ENCODE measurements at places on chromosomes 4 and X.

- no peak for DNase-seq
Observed at GRCh38 chrX:10501611-10502010, 118.8 kb downstream of the MID1 start.

GRCh38 chr4:76963131-76963750, 13.7 kb downstream of the SEPTIN11 start:
- DNase-seq, result no peak

GRCh38 chr4:168573870-168574269, 77.0 kb downstream of the PALLD start:
- DNase-seq, result no peak

DNA sequence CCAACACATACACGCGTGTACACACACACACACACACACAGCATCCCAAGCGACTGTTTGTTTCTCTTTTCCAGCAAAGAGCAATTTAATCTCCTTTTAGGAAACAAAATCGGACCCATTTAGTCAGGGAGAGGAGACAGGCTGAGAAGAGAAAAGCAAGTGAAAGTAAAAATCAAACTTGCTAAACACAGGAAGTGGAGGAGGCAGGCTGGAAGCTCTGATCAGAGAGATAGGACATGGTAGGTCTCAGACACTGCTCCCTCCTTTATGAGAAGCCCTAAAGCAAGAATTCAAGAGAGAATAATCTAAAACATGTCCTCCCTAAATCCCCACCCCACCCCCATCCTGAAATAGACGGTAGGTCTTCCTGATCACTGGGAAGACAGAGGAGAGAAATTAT, 62.3 kb downstream of the GPC3 start:
- no peak for DNase-seq

- DNase-seq, result no peak
Observed at GRCh38 chr4:184722798-184723197, 11.1 kb downstream of the CENPU start.

GRCh38 chr4:15416357-15417232, 11.2 kb upstream of the C1QTNF7 start:
- DNase-seq, result no peak

GRCh38 chr4:174713181-174713580, 115.9 kb downstream of the GLRA3 start:
- no peak for DNase-seq

- DNase-seq, result no peak
Observed at GRCh38 chrX:132023896-132024386, 839 bp downstream of the STK26 start.

GRCh38 chrX:97372001-97372766, 488.5 kb downstream of the RPA4 start:
- DNase-seq, result no peak

DNA sequence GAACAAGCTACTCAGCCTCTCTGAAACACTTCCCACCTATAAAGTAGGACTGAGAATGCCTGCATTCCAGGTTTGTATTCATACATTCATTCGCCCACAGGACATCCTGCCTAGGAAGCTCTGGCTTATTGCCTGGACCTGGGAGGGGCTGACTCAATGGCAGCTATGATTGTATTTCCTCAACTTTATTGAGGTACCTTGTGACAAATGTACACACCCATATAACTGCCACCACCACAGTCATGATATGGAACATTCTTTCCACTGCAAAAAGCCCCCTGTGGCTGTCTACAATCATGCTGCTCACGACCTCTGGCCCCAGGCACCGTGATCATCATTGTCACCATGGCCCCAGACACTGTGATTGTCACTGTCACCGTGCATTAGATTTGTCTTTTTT, 68.3 kb downstream of the ABLIM2 start:
- DNase-seq, result peak; percentile 30

- no peak for DNase-seq
Observed at GRCh38 chr4:23305026-23305425, 584.8 kb downstream of the PPARGC1A start.

DNA sequence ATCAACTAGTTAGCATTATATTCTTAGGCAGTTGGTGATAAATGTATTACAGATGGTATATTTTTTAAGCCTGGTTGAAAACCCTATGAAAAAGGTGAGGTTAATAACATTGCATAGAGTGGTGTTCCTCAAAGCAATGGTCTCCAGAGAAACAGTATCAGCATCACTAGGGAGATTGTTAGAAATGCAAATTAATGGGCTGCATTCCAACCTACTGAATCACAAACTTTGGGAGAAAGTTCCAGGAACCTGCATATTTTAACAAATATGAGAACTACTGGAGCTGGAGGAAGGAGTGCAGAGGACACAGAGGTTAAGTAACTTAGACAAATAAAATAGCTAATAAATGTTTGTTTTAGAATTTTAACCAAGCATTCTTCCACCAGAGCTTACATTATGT, 166.9 kb upstream of the PCDH10 start:
- DNase-seq, result no peak

DNA sequence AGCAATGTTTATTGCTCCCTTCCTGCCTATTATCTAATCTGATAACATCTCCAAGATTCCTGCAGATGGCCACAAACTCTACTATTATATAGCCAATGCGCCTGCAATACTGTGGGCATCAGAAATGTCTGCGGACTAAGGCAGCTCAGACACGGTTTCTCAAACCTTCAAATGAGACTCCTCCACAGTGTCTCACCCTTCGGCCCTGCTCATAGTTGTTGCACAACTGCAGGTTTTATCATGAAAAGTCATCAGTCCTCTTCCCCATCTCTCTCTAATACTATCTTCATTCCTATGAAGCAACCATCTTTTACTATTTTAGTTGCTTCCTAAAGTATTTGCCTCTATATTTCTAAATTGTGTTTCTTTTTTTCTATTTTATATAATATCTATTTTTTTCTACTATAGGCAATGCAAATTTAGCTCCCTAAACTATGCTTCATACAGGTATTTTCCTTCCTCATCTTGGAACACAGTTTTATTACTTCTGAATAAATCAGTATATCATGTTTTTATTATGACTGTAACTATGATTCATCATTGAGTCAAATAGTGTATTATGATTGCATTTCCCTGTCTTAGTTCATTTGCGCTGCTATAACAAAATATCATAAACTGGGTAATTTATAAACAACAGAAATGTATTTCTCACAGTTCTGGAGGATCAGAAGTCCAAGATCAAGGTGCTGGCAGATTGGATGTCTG, 129.7 kb upstream of the EDNRA start:
- DNase-seq, result no peak

GRCh38 chr4:6758728-6759127, 23.8 kb upstream of the KIAA0232 start:
- DNase-seq, result no peak

GRCh38 chr4:154044108-154044531, 255.2 kb upstream of the SFRP2 start:
- DNase-seq, result no peak

DNA sequence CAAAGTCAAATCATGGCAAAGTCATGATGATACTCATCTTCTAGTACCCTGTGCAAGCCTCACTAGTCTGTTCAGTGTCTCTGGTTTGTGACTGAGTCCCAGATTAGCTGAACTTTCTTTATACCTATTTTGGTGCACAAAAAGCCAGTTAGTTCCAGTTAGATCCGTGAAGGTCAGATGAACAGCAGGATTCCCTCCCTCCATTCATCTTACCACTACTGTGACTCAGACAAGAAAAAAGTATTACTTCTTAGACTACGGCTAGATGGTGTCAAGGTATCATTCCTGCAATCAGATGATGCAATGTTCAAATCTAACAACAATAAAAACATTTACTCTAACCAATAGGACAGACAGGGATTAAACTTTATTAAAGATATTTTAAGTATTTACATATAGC, 30.4 kb downstream of the ARHGEF6 start:
- DNase-seq, result no peak

DNA sequence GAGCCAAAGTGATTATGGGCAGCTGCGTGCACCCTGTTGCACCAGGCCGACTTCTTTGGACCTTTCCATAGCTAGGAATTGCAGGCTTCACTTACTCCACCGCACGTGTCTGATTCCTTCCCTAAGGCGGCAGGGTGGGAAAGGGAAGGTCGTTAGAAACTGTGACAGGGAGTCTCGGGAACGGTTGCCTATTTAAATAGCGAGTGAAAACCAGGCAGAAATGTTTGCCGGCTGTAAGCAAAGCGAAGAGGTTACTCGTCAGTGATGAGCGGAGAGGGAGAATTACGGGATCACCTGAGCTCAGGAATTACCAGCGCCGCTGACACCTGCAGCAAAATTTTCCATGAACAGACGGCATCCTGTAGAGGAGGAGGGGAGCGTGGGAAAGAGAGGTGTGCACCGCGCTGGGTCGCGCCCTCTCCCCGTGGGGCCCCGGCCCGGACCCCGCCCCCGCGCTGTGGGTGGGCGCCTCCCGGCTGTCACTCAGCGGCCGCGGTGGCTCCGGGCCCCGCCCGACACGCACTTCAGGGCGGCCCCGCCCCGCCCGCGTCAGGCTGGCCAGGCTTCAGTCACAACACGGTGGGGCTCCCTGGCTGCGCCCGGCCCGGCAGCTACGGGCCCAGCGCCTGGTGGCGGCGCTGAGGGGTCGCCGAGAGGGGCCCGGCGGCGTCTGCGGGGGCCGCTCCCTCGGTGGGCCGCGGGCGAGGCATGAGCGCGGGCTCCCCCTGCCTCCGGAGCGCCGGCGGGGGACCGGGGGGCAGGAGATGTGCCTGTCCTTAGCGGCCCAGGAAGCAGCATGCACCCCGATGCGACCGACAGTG, at the start of gene SNX25:
TSS of gene SNX25 (plus strand) at position 568 of the 821 bp plus-strand sequence. CDS start at position 797, 229 bp downstream.
- no peak for DNase-seq

DNA sequence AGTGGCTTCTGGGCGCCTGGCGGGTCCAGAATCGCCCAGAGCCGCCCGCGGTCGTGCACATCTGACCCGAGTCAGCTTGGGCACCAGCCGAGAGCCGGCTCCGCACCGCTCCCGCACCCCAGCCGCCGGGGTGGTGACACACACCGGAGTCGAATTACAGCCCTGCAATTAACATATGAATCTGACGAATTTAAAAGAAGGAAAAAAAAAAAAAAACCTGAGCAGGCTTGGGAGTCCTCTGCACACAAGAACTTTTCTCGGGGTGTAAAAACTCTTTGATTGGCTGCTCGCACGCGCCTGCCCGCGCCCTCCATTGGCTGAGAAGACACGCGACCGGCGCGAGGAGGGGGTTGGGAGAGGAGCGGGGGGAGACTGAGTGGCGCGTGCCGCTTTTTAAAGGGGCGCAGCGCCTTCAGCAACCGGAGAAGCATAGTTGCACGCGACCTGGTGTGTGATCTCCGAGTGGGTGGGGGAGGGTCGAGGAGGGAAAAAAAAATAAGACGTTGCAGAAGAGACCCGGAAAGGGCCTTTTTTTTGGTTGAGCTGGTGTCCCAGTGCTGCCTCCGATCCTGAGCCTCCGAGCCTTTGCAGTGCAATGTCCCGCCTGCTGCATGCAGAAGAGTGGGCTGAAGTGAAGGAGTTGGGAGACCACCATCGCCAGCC, at the start of gene ATOH1:
TSS of gene ATOH1 (plus strand) at position 422 of the 663 bp plus-strand sequence. CDS start at position 596, 174 bp downstream.
- no peak for DNase-seq

DNA sequence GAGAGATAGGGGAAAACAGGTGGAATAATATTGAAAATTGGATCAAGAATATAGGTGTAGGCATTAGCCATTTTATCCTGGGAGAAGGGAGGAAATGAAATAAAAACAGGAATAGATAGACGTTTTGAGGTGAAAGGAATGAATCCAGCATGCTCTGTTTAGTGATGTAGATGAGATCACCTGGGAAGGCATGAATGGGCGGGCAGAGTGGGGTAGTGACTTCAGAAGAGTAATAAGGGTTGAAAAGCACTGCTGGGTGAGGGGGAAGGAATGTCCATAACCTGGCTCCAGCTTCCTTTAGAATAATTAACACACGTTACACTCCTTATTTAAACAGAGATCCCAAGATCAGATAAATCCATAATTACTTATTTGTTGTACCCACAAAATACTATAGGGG, 191.1 kb upstream of the ANXA3 start:
- no peak for DNase-seq

DNA sequence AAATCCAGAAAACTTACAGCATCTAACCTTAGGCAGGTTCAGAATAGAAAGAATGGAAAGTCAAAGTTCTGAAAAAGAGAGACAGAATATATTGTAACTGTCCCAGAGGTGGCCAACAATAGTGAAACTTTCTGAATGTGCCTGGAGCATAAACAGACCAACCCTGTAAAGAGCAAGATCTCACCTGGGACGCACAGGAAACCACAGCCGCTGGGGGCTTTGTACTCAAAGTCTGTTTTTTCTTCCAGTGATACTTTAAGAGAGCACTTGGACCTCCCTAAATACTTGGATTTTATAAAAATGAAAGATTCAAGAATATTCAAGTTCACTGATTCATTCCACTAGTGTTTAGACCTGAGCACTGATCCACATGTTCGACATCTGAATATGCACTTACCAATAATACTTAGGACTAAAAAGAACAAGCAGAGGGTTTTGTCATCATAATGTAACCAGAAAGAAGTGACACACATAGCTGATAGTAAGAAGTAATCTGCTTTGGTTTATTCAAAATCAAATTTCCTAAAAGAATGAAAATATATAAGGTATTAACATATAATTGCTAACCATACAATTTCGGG, 35.3 kb downstream of the ARAP2 start:
- DNase-seq, result no peak

GRCh38 chr4:5054532-5054931, 3.3 kb downstream of the STK32B start:
- no peak for DNase-seq

DNA sequence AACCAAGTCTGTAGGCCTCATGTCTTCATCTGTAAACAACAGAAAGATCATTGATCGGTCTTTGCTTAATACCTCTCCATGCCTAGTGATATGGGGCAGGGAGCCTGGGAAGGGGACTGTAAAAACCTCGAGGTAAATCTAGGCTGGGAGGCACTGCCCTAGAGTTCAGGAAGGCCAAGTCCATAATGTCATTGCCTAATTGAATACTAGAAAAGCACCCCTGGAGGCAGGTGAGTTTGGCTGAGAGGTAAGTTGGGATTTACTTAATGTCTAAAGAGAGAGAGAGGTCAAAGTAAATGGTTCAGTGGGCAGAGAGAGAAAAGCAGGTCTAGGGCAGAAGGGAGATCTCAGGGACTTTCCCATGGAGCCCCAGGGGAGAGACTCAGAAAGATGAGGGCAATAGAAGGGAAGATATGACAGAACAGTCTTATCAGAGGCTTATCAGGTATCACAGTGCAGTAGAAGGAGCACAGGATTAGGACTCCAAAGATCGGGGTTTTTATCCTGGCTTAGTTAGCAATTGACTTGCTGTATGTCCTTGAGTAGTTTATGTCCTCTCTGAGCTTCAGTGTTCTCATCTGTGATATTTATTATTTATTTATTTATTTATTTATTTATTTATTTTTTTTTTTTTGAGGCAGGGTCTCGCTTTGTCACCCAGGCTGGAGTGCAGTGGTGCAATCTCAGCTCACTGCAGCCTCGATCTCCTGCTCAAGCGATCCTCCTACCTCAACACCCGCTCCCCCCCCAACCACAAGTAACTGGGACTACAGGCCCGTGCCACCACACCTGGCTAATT, 85.2 kb downstream of the SLC16A2 start:
- DNase-seq, result no peak

All from HS-5 (cell line).